ENCODE measurements at places on chromosomes 16 and 17. TPM values are rescaled to one million over a fixed set of nuclear protein-coding genes. Genes with fewer than 3 reads are reported as not detected.

Gene CORO6
- 5.2 TPM for total RNA-seq

Gene CACNG3
- not detected for total RNA-seq

Gene SLFN12L
- not detected for total RNA-seq

Gene NAGS
- total RNA-seq = 0.77 TPM

Gene ALDH3A1
- 843 TPM for total RNA-seq

Gene GGNBP2
- total RNA-seq = 65.3 TPM

Gene DPEP3
- total RNA-seq = not detected

Gene SCN4A
- 0.04 TPM for total RNA-seq

Gene PYDC1
- not detected for total RNA-seq

Gene LGALS9
- total RNA-seq = 0.89 TPM

Gene LRRC46
- total RNA-seq = 2.8 TPM

Gene SPNS2
- total RNA-seq = 8.7 TPM

Gene SNX20
- not detected for total RNA-seq

Gene TBC1D3C
- total RNA-seq = 0.06 TPM

Gene SLC47A2
- 0.10 TPM for total RNA-seq

Gene MAP2K3
- total RNA-seq = 162 TPM

Gene NPW
- 1.2 TPM for total RNA-seq

All from A549 treated with DMSO at 1 μM for 4 hours (cell line).